ENCODE measurements at places on chromosomes 16 and 17. TPM values are rescaled to one million over a fixed set of nuclear protein-coding genes. Genes with fewer than 3 reads are reported as not detected.

IL32 gene
- total RNA-seq: 8.2 TPM

SLC6A2 gene
- total RNA-seq: not detected

FBXW10 gene
- total RNA-seq: 0.09 TPM

NLRC3 gene
- under 0.01 TPM for total RNA-seq

ELAC2 gene
- 42.7 TPM for total RNA-seq

PYY gene
- total RNA-seq: not detected

RFWD3 gene
- total RNA-seq: 7.4 TPM

PIGL gene
- 12.1 TPM for total RNA-seq

UBE2Z gene
- total RNA-seq: 46.1 TPM

TLCD2 gene
- 4.4 TPM for total RNA-seq

SSTR5 gene
- not detected for total RNA-seq

CACNB1 gene
- total RNA-seq: 3.6 TPM

MYCBPAP gene
- total RNA-seq: 1.6 TPM

SLC12A3 gene
- under 0.01 TPM for total RNA-seq

CCL4L2 gene
- total RNA-seq: 0.14 TPM

TMEM132E gene
- 0.09 TPM for total RNA-seq

SPIRE2 gene
- 1.00 TPM for total RNA-seq

OTOP2 gene
- total RNA-seq: not detected

CES1 gene
- total RNA-seq: 2.5 TPM

HOXB2 gene
- 0.85 TPM for total RNA-seq

ITGAE gene
- 18.4 TPM for total RNA-seq

ARL6IP1 gene
- total RNA-seq: 106 TPM

TBC1D3G gene
- total RNA-seq: not detected

ZNF205 gene
- 11.8 TPM for total RNA-seq

CCL13 gene
- total RNA-seq: 5.8 TPM

OR1A1 gene
- not detected for total RNA-seq

ATP6V0A1 gene
- 57.3 TPM for total RNA-seq

CA5A gene
- total RNA-seq: not detected
